ENCODE measurements at places on chromosomes 11 and 22. TPM values are rescaled to one million over a fixed set of nuclear protein-coding genes. Genes with fewer than 3 reads are reported as not detected.

The HBE1 gene
- total RNA-seq = not detected

The MIOX gene
- not detected for total RNA-seq

The INS gene
- not detected for total RNA-seq

The WBP2NL gene
- 0.60 TPM for total RNA-seq

The SCGB1A1 gene
- total RNA-seq = 0.48 TPM

The MCHR1 gene
- not detected for total RNA-seq

The ALDH3B2 gene
- 206 TPM for total RNA-seq

The P2RY6 gene
- 1.0 TPM for total RNA-seq

The PAAF1 gene
- 9.8 TPM for total RNA-seq

The APOBEC3G gene
- total RNA-seq = 3.9 TPM

The PGGHG gene
- 2.4 TPM for total RNA-seq

The RPUSD4 gene
- 18.3 TPM for total RNA-seq

The OR8G5 gene
- total RNA-seq = not detected
